T-cell (primary cell): ENCODE measurements at places on chromosomes 13 and 19.

DNA sequence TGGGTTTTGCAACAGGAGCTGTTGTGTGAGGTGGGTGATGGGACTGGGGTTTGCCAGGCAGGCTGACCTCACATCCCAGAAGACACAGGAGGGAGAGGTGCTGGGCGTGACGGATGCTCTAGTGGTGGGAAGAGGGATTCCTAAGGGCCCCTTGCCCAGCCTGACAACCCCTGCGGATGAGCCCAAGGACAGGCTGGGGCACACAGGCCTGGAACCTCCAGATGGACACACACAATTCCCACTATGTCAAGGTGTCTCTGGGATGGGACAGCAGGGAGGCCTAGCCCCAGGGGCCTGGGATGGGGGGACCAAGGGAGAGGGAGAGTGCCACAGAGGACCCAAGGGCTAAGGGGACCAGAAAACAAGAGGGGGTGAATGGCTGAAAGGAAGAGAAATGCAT, 191.5 kb downstream of the ZNF536 start:
- DNase-seq = no peak

DNA sequence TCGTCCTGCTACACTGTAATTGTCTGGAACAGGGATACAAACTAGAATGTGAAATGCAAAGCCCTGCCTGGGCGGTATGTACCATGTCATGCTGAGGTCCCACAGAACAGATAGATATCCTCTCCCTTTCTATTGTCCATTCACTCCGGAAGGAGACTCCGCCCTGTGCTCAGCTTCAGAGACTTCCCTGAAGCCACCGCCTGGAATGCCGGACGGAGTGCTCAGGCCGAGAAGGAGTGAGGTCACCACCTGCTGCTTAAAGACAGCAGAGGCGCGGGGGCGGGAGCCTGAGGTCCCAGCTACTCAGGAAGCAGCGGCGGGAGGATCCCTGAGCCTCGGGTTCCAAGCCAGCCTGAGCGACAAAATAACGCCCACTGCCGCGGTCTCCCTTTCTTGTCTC, 890 bp upstream of the ZNF611 start:
- no peak for DNase-seq

DNA sequence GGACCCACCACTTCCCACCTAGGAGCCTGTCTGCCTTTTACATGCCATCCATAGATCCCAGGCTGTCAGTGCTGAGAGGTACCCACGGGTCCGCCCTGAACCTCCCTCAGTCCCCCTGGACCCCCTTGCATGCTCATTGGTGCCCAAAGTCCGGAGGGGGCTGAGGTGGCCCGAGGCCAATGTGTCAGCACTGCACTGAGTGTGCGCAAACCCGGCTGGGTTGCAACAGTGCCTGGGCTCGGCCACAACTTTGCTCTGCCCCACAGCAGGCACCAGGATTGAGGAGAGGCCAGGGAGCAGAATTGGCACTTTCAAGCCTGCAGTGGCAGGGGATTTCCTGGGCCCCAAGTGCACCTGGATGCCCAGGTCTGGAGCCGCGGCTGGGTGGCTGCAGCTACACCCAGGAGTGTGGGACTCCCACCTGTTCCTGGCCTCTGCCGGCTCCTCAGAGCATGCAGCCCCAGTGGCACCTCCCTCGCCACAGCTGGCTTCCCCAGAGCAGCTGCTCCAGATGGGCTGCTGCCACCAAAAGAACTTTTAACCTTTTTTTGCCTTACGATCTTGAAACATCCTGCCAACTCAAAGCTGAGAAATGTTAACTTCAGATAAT, 837.0 kb downstream of the SLITRK6 start:
- no peak for DNase-seq

GRCh38 chr13:94708031-94708859, 4.1 kb downstream of the SOX21 start:
- no peak for DNase-seq

DNA sequence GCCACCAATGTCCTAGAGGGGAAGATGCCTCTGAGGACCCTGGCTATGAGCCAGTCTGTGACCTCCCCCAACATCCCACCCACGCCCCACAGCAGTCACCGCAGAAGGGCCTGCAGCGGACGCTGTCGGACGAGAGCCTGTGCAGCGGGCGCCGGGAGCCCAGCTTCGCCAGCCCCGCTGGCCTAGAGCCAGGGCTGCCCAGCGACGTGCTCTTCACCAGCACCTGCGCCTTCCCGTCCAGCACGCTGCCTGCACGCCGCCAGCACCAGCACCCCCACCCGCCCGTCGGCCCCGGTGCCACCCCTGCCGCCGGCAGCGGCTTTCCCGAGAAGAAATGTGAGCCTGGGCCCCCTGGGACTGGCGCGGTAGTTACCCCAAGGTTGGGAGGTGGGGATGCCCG, 30.6 kb downstream of the DPF1 start:
- no peak for DNase-seq

DNA sequence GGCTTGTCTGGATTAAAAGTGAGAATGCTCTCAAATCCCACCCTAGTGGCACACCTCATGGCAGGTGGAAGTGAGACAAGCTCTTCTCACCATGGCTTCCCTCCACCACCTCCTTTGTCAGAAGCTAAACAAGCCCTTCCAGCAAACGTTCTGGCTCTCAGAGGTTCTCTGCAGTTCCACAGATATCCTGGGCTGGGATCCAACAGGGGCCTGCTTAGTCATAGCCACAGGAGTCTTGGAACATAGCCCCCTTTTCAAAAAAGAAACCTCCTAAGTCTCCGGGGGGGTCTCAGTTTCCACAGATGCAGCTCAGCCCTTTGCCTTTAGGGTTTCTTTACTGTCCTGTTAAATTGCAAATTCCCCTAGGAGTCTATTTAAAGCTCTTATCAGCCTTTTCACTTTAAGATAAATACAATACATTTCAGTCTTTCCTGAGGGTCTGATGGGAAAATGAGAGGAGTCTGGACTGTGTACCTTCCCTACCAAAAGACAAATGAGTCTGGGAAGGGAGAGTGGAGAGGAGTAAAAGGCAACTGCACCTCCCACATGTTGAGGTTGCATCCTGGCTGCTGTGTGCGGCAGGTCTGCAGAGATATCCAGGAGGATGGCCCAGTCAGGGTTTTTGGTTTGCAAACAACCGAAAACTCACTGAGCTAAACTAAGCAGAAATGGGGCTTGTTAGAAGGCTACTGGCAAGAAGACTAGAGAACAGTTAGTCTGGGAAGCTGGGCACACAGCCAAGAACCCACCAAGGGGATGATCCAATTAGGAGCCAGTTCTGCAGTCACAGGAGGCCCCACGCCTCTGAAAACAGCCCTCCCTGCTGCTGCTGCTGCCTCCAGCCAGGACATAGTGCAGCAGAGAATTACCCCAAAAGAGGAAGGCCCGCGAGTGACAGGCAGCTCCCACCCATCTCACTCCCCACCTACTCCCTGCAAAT, 41.4 kb upstream of the SERP2 start:
- DNase-seq = no peak
